ENCODE measurements at places on chromosomes 2 and 18. TPM values are rescaled to one million over a fixed set of nuclear protein-coding genes. Genes with fewer than 3 reads are reported as not detected.

DNA sequence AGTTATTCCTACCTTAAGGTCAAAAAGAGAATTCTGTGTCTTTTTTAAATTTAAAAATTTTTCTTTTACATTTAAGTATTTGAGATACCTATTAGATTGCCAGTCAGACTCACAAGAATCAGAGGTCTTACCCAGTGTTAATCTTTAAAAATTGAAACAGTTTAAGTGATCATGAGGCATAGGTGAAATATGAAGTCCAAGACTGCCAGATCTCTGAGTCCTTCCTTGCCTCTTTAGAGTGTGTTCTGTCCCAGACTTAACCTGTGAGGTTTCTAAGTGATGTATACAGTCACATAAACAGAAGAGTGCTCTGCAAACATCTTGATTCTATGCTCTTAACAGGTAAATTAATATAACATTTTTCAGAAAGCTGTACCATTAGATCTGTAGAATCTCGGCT is 40.6 kb downstream of the ACTR3 start:
- peaks cover 35% of the 10 kb centered on the region for H3K36me3 ChIP-seq
- H3K27ac ChIP-seq = no peak overlapping the region
- peaks cover 6% of the 10 kb centered on the region for H3K4me1 ChIP-seq
- no peak for DNase-seq

GRCh38 chr2:9140645-9141044 is 66.0 kb upstream of the ASAP2 start:
- DNase-seq = no peak
- H3K36me3 ChIP-seq = no peaks in the 10 kb centered on the region
- H3K27ac ChIP-seq = no peak overlapping the region
- no peaks in the 10 kb centered on the region for H3K27me3 ChIP-seq
- no peak overlapping the region for H3K4me3 ChIP-seq
- H3K4me1 ChIP-seq = peaks cover 42% of the 10 kb centered on the region

Gene COL4A4
- total RNA-seq = 2.0 TPM

Gene SMPD4
- 67.0 TPM for total RNA-seq

DNA sequence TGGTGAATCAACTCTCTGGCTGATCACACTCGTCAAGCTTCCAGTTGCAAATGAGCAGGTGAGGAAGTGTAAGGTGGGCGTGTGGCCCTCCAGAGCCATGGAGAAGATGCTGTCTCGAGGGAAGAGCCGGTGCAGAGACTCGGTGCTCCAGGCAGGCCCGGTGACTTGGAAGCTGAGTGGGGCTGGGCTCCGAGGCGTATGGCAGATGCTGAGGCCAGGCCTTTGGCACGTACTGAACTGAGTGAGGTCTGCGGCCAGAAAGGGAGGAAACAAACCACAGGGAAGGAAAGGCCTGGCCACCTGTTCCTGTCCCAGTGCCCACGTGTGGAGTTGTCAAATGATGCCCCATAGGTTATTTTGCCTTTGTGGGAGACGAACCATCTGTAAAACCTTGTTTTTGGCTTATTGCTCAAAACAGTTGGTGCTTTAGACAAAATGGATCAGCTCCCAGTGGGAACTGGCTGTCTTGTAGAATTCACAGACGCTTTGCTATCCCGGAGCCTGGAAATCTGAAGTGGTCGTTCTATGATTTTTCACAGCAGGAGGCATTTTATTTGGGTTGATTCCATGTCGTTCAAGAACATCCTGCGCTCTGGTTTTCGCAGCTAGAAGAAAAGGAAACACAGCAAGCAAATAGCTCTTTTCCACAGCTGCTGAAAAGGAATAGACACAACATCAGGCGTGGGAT is 117.5 kb upstream of the TMEM18 start:
- no peaks in the 10 kb centered on the region for H3K4me1 ChIP-seq
- no peak for DNase-seq
- no peaks in the 10 kb centered on the region for H3K36me3 ChIP-seq
- H3K4me3 ChIP-seq = no peak overlapping the region

- H3K4me1 ChIP-seq = peaks cover 41% of the 10 kb centered on the region
- H3K27ac ChIP-seq = no peak overlapping the region
- no peaks in the 10 kb centered on the region for H3K27me3 ChIP-seq
- no peak for DNase-seq
- no peaks in the 10 kb centered on the region for H3K36me3 ChIP-seq
Observed at GRCh38 chr2:37560863-37561614, 110.4 kb downstream of the CDC42EP3 start.

Gene ICOS
- not detected for total RNA-seq

Gene CKAP2L
- 6.3 TPM for total RNA-seq

DNA sequence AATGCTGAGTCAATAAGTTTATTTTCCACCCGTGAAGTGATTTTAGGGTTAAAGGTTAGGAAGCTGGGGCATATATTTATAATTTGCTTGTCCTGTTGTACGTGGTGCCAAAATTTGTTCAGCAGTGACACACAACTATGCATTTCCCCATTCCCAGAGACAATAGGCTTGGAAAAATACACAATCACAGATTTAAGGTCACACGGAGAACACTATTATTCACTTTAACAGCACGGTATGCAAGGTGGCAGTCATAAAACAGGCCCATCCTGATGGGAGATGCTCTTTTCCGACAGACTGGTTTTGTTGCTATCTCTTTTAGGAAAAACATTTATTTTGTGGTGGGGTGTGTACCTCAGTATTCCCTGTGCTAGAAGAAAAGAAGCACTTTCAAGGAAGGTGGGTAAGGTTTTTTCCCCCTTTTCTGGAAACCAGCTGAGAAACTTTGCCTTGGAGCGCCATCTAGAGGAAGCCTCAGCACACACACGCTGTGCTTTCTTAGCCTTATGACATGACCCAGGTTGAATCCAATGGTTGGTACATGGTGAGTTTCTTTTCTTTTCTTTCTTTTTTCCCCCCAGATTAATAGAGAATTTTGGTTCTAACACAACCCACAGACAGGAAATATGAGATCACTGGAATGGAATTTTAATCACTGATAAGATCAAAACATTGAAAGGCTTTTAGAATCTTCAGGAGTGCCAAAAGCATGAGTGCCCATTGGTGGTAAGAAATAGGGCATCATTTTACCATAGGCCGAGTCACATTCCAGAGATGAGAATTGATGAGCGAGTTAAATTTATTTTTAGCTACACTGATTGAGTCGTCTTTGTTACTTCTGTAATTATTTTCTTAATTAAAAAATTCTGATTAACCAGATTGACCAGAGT is 332.1 kb downstream of the AGPS start:
- H3K4me3 ChIP-seq = no peak overlapping the region
- H3K27me3 ChIP-seq = peaks cover 48% of the 10 kb centered on the region
- DNase-seq = no peak
- no peaks in the 10 kb centered on the region for H3K36me3 ChIP-seq
- no peaks in the 10 kb centered on the region for H3K4me1 ChIP-seq

GRCh38 chr2:121333834-121334558 is 49.0 kb upstream of the TFCP2L1 start:
- no peak for DNase-seq
- H3K4me1 ChIP-seq = no peaks in the 10 kb centered on the region
- H3K36me3 ChIP-seq = no peaks in the 10 kb centered on the region

DNA sequence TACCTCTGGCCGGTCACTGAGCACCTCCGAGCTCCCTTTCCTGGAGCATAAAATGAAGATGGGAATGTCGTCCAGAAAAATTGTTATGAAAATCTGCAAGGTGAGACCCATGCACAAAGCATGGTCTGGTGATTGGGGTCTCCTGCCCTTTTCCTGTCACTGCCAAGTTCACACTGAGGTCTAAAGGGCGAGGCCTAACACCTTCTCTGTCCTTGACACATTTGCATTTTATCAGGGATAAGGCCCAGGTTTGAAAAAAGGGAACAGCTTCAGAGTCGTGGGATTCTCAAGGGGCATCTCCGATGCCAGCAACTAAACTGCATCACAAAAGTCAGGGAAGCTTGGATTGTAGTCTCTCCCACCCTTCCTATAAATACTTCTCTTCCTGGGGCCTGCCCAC is 24.7 kb downstream of the GNAL start:
- peaks cover 53% of the 10 kb centered on the region for H3K27me3 ChIP-seq
- H3K27ac ChIP-seq = no peak overlapping the region
- H3K4me3 ChIP-seq = no peak overlapping the region
- no peaks in the 10 kb centered on the region for H3K36me3 ChIP-seq

DNA sequence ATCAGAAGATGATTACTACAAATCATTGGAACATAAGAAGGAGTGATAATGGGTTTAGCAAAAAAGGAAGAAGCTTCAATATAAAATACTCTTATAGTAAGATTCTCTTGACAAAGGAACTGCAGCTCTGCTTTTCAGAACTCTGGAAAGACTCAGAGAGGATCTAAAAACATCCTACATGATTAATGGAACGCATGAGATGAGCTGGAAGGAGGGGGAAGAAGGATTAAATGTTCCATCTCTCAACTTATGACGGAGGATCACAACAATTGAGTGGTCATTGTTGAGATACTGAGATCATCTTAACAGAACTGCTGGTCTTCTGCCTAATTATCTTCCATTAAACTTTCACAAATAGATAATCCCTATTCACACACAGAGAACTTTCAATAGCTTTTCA is 267.5 kb upstream of the SLC8A1 start:
- no peak overlapping the region for H3K4me3 ChIP-seq
- H3K4me1 ChIP-seq = no peaks in the 10 kb centered on the region
- peaks cover 8% of the 10 kb centered on the region for H3K27me3 ChIP-seq
- no peak for DNase-seq
- no peak overlapping the region for H3K27ac ChIP-seq
- no peaks in the 10 kb centered on the region for H3K36me3 ChIP-seq

DNA sequence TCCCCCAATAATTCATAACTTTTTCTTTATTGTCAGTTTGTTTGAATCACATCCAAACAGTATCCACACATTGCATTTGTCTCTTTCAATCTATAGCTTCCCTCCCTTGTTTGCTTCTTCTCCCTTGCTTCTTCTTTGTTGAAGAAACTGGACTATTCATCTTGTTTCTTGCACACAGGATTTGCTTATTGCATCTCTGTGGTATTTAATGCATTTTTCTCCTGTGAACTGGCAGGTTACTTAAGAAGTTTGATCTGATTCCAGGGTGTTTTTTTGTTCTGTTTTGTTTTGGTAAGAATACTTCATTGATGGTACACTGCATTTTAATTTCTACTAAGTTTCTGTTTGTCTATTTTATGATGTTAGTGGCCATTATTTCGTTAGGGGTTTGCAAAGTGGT is 166.8 kb downstream of the CAMKMT start:
- H3K36me3 ChIP-seq = peaks cover 3% of the 10 kb centered on the region
- H3K4me3 ChIP-seq = no peak overlapping the region
- H3K27ac ChIP-seq = no peak overlapping the region
- H3K27me3 ChIP-seq = no peaks in the 10 kb centered on the region
- DNase-seq = no peak

DNA sequence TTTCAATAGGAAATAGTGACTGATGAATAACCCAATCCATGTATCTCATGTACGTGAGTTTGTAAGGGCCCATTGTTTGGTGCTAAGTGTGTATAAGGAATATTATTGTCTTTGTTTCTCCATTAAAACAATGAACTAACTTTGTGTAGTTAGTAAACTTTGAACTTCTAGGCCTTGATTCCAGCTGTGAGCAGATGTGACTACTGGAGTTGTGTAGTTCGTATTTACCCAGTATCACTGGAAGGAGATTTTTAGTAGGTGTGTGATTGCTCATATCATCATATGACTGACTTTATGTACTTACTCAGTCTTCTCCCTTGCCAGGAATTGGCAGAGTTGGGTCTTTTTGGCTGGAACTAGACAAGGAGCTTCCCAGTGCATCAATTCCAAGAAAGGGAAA is 227.4 kb downstream of the AGPS start:
- H3K27me3 ChIP-seq = peaks cover 11% of the 10 kb centered on the region
- no peaks in the 10 kb centered on the region for H3K36me3 ChIP-seq
- no peaks in the 10 kb centered on the region for H3K4me1 ChIP-seq
- H3K4me3 ChIP-seq = no peak overlapping the region
- no peak overlapping the region for H3K27ac ChIP-seq
- DNase-seq = no peak

- no peak overlapping the region for H3K27ac ChIP-seq
- peaks cover 3% of the 10 kb centered on the region for H3K36me3 ChIP-seq
- no peaks in the 10 kb centered on the region for H3K27me3 ChIP-seq
- no peak overlapping the region for H3K4me3 ChIP-seq
Observed at GRCh38 chr2:84939426-84940087, 31.4 kb upstream of the KCMF1 start.

Gene ANKRD30BL
- not detected for total RNA-seq

DNA sequence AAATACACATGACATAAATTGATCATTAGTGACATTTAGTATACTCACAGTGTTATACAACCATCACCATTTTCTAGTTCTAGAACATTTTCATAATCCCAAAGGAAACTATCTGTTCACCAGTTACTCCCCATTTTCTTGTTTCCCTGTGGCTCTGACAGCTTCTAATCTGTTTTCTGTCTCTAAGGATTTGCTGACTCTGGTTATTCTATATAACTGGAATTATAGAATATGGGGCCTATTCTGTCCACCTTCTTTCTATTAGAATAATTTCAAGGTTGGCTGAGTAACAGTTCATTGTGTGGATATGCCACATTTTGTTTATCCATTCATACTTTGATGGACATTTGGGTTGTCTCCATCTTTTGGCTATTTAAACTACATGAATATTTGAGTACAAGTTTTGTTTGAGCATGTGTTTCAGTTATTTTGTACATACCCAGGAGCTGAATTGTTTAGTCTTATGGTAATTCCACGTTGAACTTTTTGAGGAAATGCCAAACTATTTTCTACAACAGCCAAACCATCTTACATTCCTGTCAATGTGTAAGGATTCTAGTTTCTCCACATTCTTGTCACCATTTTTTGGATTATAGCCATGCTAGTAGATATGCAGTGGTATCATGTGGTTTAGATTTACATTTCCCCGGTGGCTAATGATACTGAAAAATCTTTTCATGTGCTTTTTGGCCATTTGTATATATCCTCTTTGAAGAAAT is 20.5 kb downstream of the KIAA1328 start:
- no peak for DNase-seq
- no peak overlapping the region for H3K27ac ChIP-seq
- no peaks in the 10 kb centered on the region for H3K27me3 ChIP-seq

Gene REG3A
- not detected for total RNA-seq

- DNase-seq = no peak
- no peak overlapping the region for H3K4me3 ChIP-seq
- H3K27me3 ChIP-seq = peaks cover 7% of the 10 kb centered on the region
Observed at GRCh38 chr2:187168720-187169713, 279.0 kb downstream of the CALCRL start.

DNA sequence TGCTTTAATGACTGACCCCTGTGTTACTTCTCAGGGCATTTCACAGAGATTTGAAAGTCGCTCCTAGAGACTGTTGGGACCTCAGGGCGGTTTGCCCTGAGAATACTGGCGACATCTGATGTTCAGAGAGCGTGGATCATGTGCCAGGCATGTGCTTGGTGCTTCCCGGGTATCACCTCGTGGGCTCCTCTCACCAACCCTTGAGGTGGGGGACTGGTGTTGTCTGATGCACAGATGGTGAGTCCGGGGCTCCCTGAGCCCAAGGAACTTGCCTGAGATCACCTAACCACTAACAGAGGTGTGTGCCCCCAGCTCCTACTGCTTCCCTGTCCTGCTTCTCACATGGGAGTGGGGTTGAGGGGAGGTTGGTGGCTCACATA is 16.2 kb downstream of the ATOH8 start:
- H3K36me3 ChIP-seq = no peaks in the 10 kb centered on the region
- no peak overlapping the region for H3K27ac ChIP-seq
- DNase-seq = no peak
- no peak overlapping the region for H3K4me3 ChIP-seq

Data from osteocyte (in vitro differentiated cells).